ENCODE measurements at places on chromosomes 12 and 14.
A peak's percentile ranks its signal among the peaks of the same experiment; 100 is the strongest.

GRCh38 chr14:104597576-104597975 is 7.0 kb downstream of the TMEM179 start:
- DNase-seq, result no peak

DNA sequence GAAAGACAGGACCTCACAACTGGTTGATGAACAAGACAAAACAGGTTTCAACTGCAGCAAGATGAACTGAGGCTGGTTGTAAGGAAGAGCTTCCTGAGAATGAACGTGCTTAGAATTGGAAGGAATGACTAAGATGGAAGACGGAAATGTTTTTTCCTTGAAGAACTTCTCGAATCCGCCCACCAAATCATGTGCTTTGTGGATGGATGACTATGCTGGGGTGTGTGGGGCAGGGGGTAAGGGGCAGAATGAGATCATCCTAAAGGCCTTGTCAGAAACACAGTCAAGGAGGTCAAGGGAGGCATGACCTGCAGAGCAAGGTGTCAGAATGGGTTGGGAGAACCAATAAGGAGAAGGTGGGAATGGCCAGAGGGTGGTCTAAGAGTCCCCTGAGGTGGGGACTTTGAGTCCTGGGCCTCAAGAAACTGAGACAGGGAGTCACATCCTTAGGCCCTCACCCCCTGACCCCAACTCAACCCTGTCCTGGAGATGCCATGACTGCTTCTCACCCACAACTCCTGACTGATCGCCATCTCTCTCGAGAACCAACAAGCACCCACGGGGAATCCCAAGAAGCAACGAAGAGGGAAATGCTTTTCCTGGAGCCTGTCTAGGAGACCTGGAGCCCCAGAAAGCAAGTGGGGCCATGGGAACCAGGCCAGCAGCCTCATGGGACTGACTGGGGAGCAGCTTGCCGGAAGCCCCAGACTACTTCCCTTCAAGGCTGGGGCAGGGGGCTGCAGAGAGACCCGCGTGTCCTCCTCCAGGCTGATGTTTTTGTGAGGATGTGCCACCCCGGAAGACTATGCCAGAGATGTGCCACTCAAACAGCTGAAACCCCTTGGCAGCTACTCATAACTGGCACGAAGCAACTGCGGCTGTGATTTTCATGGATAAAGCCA is 84.0 kb downstream of the ACTN1 start:
- DNase-seq, result no peak

- DNase-seq, result no peak
Observed at GRCh38 chr14:44653641-44654040, 146.6 kb upstream of the FSCB start.

- no peak for DNase-seq
Observed at GRCh38 chr12:109127533-109128242, 11.3 kb downstream of the ACACB start.

DNA sequence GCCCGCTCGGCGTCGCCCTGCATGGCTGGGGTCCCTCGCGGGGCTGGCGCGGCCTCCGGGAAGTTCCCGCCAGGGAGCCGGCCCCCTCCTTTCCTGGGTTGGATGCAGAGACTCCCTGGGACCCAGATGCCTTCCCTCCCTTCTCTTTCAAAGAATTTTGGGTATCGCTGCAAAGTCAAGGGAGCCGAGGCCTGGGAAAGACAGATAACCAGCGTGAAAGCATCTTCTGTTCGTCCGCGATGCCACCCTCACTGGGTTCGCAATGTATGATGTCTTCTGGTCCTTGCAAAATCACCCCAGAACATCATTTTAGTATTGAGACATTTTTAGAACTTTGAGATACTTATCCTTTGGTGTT is 451 bp downstream of the IRAK3 start:
- no peak for DNase-seq

GRCh38 chr14:68784978-68785533 is 7.8 kb downstream of the ZFP36L1 start:
- DNase-seq, result no peak

DNA sequence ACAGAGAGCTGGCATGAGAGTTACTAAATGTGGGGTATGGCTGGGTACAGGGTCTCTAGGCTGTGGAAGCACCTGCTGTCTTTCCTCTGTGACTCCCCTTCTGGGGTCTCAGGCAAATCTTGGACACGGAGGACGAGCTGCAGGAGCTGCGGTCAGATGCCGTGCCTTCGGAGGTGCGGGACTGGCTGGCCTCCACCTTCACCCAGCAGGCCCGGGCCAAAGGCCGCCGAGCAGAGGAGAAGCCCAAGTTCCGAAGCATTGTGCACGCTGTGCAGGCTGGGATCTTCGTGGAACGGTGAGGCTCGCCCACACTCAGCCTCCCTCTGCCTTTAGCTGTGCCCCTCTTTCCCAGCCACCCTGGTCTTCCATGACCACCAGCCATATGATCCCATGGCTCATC is 19.4 kb downstream of the PPP1R1A start:
- no peak for DNase-seq

- no peak for DNase-seq
Observed at GRCh38 chr14:92207928-92208265, 86.1 kb downstream of the CPSF2 start.

- DNase-seq, result no peak
Observed at GRCh38 chr12:27094726-27095125, 12.3 kb upstream of the C12orf71 start.

DNA sequence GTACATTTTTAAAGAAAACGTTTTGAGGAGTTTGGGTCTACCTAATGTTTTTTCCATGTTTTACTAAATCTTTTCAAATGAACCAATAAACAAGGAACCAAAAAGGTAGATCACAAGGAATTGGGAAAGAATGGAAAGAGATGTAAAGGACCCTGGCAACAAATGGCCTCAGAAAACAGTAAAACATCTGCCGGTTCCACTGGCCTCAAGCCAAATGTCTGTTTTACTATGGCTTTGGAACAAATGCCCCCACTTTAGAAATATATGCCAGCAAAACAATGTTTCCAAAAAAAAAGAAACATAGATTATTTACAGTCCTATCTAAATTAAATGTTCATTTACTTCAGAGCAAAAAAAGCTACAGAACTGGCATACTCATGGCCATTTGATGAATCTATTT is 3.0 kb downstream of the TRMT5 start:
- DNase-seq, result no peak

DNA sequence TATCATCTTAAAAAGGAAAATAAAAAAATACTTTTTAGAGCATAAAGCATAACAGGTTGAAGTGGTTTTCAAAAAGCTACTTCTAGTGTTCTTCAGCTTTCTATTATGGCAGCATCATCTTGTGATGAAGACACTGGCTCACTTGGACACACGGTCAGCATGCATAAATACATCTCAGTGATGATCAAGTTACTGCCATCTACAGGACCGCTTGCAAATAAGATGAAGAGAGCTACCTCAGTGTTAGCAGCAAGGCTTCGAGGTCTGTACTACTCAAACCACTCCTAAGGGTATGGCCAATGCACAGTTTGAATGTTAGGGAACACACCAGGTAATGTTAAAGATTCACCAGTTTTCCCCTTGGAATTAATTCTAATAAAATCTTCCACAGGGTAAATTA is 58.8 kb downstream of the GALC start:
- no peak for DNase-seq

- DNase-seq, result no peak
Observed at GRCh38 chr14:100741966-100742365, 15.3 kb downstream of the DLK1 start.

DNA sequence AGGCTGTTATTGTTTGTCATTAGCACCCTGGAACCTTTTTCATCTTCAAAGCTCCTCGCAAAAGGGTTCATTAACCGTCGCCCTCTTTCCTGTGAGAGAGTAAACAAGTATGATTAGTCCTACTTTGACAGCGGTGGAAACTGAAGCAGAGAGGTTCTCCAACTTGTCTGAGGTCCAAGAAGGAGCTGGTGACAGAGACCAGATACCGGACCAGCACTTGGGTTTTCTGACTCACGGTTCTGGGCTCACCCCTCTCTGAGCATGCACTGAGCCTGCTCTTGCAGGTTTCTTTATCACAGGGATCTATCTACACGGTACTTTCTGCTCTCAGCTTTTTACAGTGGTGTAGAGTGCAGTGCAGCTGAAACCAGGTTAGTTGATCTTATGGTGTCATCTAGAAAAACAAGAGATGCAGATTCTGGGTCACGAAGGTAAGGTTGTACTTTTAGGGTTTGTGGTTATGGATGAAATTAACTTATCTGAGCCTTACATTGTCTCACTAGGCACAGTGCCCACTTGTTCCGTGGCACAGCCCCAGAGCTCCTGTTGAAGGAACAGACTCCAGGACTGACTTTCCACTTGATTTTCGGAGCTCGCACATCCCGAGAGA is 62.1 kb downstream of the PPP2R5C start:
- DNase-seq, result peak; percentile 53

DNA sequence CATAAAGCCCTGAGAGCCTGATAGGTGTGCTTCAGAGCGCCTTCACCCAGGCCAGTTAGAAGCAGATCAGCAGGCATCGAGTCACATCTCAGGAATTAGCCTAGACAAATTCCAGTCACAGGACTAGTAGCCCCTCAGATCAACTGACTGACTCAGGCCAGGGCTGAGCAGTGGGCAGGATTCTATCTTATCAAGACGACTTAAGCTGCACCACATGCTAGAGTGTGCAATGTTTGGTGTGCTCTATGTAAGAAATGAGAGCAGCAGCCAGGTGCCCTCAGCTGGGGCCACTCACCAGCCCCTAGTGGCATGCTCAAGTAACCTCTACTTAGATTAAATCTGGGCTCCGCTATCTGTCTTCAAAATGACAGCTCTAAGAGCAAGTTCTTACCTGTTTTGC is 19.7 kb upstream of the NGB start:
- no peak for DNase-seq

- no peak for DNase-seq
Observed at GRCh38 chr12:19848421-19848820, 409.1 kb downstream of the AEBP2 start.

DNA sequence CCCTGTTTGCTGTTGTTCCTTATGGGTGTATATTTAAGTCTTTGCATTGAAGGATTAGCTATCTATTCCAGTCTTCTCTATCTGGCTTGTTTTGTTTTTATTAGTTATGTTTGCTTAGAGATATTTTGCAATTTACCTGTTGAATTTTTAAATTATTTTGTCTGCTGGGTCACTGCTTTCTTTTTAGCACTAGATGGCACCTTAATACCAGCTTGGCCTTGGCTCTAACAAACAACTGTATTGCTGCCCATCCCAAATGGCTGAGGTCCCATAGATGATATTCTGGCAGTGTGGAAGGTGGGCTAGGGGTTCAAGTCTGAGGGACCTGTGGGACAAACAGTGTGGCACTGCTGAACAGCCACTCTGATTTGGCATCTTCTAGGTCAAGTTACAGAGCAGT is 144.0 kb upstream of the FBXO33 start:
- no peak for DNase-seq

- DNase-seq, result no peak
Observed at GRCh38 chr12:10249690-10250455, 37.2 kb downstream of the GABARAPL1 start.

GRCh38 chr12:69497308-69498026 is 27.3 kb downstream of the FRS2 start:
- DNase-seq, result no peak

DNA sequence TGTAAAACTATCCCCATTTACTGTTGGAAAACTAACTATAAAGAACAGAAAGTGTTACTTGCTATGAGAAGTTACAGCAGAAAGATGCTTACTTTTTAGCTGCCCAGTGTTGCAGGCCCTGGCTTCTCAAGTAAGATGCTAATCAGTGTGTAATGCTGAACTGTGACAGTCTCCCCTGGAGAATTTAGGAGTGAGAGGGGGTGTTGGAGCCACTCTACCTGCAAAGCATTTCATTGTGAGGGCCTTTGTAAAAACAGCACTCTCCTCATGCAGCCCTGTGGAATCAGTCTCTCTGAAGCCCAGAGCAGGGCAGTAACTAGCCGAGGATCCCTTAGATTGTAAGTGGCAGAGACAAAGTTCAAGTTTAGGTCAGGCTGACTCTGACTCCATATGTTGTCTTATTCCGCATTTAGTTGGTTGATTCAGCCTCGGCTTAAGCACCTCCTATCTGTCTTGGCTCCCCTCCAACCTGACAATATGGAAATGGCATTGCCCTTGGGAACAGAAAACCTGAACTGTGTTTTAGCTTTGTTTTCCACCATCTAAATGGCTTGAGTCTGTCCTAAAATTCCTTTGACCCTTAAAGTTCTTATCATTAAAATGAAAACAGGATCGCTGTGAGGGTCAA is 141.3 kb downstream of the PRKCH start:
- no peak for DNase-seq

GRCh38 chr12:114403011-114403689 is 2.8 kb downstream of the TBX5 start:
- no peak for DNase-seq

DNA sequence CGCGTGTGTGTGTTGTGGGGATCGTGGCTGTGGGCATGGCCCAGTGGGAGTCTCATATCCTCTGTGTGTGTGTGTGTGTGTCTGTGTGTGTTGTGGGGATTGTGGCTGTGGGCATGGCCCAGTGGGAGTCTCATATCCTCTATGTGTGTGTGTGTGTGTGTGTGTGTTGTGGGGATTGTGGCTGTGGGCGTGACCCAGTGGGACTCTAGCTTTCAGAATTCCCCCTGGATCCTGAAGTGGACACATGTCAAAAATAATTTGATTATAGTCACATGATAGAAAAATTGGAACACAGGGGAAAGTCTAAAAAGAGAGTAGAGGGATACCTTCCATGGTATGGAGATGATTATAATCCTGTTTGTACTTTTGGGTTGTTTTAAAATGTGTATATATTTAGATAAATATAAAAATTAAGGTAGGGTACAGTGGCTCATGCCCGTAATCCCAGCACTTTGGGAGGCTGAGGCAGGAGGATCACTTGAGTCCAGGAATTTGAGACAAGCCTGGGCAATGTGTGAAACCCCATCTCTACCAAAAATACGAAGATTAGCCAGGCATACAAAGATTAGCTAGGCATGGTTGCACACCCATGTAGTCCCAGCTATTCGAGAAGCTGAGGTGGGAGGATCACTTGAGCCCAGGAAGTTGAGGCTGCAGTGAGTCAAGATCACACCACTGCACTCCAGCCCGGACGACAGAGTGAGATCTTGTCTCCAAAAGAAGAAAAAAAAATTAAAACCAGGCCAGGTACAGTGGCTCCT is 11.0 kb downstream of the PAPLN start:
- no peak for DNase-seq

GRCh38 chr14:99554184-99554583 is 49.8 kb downstream of the CCDC85C start:
- DNase-seq, result no peak

Measured in stimulated activated CD4-positive, alpha-beta T cell treated with anti-CD3 and anti-CD28 coated beads, Interleukin-1b, Interleukin-23, amount 100 ng/mL, for 1 hour (primary cell).